Hindlimb muscle (tissue), 1 donor: ENCODE measurements at places on chromosomes 1 and 21.

GRCh38 chr1:199029855-199030254 is 391.0 kb downstream of the PTPRC start:
- DNase-seq = no peak

GRCh38 chr1:4851385-4852065 is 197.1 kb downstream of the AJAP1 start:
- no peak for DNase-seq

DNA sequence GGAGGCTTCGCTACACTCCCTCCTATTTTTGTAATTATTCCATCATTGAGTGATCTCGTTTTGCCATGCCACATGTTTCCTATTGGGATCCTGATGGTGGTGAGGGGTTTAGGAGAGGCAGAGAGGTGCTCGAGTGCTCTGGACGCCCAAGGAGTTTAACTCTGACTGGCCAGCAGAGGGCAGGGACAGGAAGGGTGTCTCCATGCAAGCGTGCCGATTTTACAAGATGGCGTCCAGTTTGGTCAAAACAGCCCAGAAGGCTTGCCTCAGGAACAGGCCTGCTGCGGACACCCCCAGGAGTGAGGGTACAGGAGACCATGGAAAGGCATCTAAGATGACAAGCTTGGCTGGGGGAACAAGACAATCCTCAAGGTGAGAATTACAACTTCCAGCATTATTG is 33.8 kb upstream of the KCNE2 start:
- DNase-seq = no peak

DNA sequence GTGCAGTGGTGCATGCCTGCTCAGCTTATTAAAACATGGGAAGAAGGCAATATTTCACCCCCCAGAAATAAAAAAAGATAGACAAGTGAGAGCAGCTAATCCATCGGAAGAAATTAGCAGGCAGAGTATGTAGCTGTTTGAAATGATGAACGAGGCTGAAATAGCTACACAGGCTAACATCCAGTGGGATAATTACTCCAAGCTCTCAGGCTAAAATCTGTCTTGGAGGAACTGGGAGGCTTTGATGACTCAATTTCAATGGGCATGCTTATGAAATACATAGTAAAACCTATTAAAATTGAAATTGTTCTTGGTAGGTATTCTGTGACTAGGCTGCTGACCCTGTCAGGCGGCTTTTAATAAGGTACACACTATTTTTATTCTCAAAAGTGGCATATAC is 84.1 kb upstream of the RRP15 start:
- no peak for DNase-seq

DNA sequence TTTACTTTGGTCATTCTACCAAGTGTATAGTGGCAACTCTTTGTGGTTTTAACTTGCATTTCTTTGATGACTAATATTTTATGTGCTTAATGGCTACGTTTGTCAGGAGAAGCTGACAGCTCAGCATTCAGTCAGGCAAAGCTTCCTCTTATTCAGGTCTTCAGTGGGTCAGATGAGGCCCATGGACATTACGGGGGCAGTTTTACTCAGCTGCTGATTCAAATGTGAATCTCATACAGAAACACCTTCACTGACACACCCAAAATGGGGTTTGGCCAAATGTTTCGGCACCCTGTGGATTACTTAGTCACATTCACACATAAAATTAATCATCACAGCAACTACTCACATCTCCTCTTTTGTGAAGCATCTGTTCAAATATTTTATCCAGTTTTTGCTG is 104.9 kb upstream of the PLD5 start:
- DNase-seq = no peak
